GOT3 (cell line): ENCODE measurements at places on chromosomes 12 and 14.

DNA sequence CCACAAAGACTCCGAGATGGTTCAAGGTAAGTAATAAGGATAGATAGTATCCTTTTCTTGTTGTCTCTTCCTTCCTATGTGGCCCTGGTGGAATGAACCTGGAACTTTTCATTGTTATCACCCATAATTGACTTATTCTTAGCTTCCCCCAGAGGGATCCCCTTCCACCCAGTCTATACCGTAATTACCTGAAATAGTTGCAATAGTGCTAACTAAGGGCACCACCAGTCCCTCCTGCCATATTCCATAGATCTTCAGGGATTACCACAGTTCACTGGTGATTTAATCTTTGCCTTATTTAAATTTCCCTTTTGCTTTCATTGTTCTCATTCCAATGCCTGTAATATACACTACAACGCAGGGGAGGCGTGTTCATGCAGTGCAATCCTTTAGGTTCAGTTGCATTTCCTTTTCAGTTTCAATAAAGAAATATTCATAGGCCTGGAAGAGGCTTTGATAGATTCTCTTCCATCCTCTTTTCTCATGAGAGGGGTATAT is 13.8 kb upstream of the OR9K2 start:
- DNase-seq, result no peak

- DNase-seq, result no peak
Measured at GRCh38 chr14:62670526-62670925, 374.7 kb downstream of the KCNH5 start.

GRCh38 chr12:75714462-75715322 is 203.3 kb upstream of the KRR1 start:
- no peak for DNase-seq

DNA sequence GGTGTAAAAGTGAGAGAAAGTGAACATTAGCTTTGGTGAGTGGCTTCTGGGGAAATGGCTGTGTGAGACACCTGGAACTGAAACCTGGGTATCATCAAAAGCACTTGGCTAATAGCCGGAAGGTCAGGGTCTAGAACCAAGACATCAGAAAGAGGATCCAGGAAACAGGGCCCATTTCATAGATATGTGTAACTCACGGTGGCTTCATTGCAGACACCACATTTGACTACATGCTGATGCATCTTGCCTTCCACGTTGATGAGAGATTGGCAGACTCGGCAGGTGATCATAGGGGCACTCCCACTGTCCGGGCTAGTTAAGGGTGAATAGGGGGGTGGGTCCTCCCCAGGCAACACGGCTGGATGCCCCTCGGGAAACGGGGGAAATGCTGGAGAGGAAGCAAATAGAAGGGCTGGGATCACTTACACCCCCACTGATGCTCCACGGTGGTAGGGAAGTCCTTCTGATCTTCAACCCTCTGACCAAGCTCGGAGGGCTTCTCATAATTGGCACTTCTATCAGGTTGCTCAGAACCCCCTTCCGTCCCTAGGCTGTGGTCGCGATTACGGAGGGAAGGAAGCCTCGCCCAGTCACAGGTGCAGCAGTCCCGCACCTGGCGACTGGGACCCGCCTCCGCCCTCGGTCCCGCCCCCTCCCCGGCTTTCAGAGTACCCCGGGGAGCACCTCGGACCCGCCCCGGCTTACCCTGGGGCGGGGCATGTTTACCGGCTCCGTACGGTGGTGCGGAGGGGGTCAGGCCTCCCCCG is 593 bp downstream of the PIP4P1 start:
- no peak for DNase-seq
